ENCODE measurements at places on chromosomes 7 and 10.

DNA sequence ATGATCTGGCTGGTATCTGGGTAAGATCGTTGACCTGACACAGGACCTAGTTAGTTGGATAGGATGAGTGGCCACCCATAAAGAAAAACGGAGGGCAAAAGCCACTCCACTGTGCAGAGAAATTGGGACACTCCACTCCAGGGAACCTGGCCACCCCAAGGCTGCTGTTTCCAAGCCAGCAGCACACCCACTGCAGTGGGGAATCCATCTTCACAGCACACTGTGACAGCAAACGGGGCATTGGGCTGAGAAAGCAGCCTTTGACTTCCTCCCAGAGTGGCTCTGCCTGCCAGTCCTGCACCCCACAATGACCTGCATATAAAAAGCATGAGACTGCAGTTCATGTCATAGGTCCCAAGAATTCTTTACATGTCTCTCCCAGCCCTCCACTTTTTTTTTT is 52.9 kb downstream of the MTPN start:
- DNase-seq = no peak

DNA sequence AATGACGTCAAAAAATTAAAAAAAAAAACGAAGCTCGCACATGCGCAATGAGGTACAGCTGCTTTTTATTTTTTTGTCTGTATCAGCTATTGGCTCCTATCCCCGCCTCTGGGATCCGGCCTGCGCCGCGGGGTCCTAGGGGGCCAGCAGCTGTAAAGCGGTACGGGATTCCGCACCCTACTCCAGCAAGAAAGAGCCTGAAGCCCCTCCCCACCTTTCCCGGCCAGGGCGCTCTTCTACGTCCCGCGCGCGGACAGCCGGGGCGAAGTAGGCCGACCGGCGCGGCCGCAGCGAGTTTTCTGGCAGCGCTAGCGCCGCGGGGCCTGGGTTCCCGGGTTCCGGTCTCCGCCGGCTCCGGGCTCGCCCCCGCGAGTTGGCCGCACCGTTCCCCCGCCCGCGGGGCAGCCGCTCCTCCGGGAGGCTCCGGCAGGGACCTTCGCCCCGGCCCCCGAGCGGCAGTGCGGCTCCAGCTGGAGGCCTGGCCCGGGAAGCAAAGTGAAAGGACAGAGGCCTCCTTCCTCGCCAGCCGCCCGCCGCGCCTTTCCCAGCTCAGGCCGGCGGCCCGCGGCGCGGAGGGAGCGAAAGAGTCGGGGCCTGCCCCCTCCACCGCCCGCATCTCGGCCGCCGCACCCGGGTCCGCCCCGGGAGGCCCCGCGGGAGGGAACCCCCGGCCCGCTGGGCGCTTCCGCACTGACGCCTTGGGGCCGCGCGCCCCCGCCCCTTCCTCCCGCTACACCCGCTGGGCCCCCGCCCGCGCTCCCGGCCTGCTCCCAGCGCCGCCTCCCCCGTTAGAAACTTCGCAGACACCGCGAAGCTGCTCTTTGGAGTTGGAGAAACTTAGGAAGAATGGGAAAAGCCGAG is 4.7 kb upstream of the SPAG6 start:
- peak; percentile 85 for DNase-seq

DNA sequence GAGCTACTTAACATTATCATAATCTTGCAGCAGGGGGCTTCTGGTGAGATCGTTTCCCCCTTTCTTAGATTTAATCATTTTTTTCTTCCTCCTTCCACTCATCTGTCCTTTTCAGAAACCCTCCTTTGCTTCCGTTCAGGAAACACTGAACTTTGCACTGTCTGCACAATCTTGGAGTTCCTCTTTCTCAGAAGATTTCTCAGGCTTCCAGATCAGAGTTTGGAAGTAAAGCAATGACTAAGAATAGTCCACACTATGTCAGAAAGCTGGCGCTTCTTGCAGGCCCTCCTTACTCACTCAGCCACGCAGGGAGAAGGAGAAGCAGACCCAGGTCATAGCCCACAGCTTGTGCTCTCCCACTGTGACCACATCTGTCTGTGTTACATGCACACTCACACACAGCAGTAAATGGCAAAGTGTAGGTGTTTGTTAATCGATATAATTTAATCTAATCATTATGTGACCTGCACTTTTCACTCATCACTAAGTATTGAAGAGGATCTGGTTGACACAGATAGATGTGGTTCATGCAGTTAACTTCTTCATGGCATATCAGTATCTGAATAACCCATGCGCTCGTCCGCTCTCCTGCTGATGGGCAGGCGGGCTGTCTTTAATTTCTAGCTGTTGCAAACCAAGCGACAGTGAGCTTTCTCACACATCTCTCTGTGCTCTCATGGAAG is 30.2 kb downstream of the ALOX5 start:
- DNase-seq = no peak

DNA sequence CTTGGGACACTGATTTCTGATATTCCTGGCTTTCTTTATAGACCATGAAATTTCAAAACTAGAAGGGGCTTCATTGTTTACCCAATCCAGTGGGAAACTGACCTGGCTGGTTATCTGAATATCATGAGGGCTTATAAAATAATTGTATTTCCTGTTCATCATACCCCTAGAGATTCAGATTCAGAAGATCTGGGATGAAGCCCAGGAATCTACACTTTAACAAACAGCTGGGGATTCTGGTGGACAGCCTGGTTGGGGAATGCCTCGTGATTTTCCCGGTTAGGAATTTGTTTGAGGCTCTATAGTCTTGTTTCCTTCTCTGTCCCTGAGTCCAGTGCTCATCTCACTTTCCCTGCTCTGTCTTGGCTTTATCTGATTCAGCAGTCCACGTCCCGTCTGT is 110.3 kb downstream of the ADRA2A start:
- DNase-seq = no peak

- no peak for DNase-seq
Observed at GRCh38 chr10:1400101-1401070, 336.9 kb downstream of the ADARB2 start.

DNA sequence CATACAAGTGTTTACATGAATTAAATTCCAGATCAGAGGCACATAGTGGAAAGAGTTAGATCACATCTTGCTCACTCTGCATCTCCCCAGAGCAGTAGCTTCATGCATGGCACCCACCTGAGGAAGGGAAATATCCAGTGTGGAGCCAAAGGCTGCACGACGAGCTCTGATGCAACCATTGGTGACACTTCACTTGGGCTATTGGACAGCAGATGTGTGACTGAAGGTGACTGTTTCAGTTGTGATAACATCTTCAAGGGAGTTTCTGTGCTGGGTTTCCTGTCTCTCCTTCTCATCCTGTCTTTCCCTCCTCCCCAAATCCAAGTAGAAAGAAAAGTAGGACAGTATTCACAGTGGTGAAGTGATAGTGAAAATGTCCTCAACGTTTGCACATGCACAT is 115.0 kb downstream of the TAF3 start:
- no peak for DNase-seq

- no peak for DNase-seq
Observed at GRCh38 chr7:31882187-31882586, 188.0 kb downstream of the PDE1C start.
